ENCODE measurements at places on chromosomes 11 and 22. TPM values are rescaled to one million over a fixed set of nuclear protein-coding genes. Genes with fewer than 3 reads are reported as not detected.

The RCOR2 gene
- polyA plus RNA-seq = 1.9 TPM

The TM7SF2 gene
- polyA plus RNA-seq = 76.8 TPM

The MADD gene
- polyA plus RNA-seq = 22.0 TPM

The BATF2 gene
- 4.8 TPM for polyA plus RNA-seq

The ALG12 gene
- 7.1 TPM for polyA plus RNA-seq

Data from pancreas (tissue), 10 donors.